Activated effector memory CD4-positive, alpha-beta T cell treated with Interleukin-2 at 50 U/mL for 16 hours (primary cell): ENCODE measurements at places on chromosomes 3 and 15.

DNA sequence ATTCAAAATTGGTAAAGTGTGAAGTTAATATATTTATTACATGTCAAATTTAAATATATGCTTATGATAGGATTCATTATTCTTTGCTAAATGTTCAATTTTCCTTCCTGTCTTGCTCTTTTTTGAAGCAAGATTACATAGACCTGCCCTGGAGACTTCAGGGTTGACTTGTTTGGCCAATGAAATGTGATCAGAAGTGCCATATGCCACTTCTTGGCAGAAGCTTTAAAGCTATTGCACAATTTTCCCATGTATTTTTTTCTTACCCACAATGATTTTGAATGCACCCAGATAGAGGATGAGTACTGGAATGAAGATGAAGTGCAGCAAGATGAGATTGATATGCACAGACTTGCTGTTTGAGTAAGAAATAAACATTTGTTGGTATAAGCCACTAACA, 406.3 kb upstream of the BCHE start:
- no peak for DNase-seq

DNA sequence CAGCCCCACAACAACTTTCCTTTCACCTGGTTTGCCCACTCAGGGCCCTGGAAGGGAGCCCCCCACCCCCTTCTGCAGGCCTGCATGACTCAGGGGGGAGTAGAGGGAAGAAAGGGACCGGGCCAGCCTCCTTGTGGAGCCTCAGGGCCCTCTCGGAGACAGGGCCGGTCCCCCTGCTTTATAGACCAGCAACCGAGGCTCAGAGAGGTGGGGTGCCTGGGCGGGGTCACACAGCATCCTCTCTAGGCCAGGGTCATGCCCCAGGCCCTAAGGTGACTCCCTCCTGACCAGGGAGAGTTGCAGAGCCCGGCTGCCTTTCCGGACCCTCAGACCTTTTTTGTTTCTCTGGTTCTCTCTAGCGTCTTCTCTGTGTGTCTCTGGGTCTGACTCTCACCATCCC, 211.3 kb downstream of the TBC1D2B start:
- no peak for DNase-seq

DNA sequence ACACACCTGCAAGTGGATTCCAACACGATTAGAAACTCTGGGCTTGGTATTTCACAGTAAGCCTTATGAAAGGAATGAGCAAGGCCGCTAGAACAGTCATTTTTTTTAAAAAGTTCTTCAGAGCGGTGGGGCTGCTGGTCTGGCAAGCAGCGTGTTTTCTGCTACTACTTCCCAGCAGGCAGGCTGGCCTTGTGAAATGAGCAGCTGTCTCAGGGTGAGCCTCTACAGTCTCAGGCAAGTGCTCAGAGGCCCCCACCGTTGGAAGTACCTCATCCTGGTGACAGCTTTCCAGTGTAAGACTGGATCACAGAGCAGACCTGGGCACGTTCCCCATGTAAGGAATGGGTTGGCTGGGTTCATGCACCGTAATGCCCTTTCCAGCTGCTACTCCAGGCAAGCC, 119.2 kb downstream of the LRIG1 start:
- DNase-seq = no peak

DNA sequence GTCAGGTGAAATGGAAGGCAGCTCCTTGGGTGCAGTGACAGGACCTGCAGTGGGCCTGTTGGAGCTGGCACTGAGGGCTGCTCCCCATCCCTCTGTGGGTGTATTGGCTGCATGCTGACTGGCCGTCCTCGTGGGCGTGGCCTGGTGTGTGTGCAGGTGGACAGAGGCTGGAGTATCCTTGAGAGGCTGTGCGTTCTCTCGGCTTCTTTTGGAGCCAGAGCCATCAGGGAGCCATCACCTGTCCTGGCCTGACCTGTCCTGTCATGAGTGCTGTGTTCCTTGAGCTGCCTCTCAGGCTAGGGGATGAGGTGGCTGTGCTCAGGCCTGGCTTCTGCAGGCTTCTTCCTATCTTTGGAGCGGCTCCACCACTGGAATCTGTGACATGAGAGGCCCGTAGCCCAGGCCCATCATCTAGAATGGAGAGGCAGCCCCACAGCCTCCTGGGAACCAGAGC, 61.5 kb downstream of the APBA2 start:
- DNase-seq = no peak

- no peak for DNase-seq
Measured at GRCh38 chr3:147699175-147699838, 290.1 kb downstream of the ZIC1 start.

DNA sequence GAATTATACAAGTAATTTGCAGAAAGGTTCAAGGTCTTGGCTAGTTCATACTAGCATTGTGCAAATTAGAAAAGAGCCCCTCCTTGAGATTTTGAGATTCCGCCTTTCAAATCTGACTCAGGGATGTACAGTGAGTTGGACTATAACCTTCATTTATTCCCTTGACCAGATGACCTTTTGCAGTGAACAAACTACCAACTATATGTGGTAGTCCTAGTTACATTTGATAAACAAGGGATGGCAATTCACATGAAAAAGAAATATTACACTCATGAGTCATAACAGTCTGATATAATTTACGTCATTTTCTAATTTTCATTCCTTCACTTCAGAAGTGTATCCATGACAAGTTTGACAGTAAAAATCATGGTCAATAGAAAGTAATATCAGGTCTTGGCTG, 860.4 kb downstream of the ROBO1 start:
- DNase-seq = no peak

- no peak for DNase-seq
Measured at GRCh38 chr3:31193871-31194270, 299.4 kb upstream of the GADL1 start.

DNA sequence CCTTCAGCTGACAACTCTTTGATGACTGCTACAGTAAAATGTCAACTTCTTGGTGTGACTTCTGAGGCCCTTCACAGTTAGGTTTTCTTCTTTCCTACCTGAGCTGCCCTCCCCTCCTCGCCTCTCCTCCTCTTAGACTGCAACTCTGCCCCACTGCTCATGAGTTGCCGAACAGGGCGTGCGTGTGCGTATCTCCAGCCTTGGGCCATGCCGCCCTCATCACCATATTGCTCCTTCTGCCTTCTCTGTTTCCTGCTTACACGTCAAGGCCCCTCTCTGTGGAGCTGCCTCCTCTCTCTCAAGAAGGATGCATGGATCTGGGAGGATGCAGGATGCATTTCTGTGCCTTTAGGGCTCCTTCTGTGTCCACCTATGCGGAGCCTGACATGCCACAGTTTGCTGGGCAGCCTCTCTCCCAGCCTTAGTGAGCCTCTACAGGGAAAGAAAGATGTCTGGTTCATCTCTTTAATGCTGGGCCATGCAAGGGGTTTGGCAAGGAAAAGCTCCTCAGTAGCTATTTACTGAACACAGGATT, 205.9 kb downstream of the RPLP1 start:
- DNase-seq = no peak

- DNase-seq = no peak
Measured at GRCh38 chr15:29309139-29309538, 39.5 kb upstream of the NSMCE3 start.

GRCh38 chr3:14875411-14876175, 56.8 kb downstream of the FGD5 start:
- no peak for DNase-seq

DNA sequence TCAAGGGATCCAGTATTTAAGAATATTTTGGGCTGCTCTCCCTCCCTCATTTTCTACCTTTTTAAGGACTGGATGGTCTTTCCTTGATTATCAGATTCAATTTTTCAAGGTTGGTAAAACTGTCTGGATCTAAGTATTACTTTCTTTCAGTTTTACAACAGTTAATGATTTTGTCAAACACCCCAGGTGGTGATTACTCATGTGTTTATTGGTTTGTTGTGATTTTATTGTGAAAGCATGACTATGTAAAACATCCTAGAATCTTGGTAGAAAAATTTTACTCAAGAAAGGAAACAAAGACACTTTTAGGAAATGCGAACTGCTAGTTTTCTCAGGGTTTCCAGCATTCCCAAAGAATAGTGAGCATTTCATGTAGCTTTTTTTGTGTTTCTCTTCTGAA, 7.3 kb downstream of the GTF2E1 start:
- no peak for DNase-seq
